ENCODE measurements at places on chromosomes 5 and 9. TPM values are rescaled to one million over a fixed set of nuclear protein-coding genes. Genes with fewer than 3 reads are reported as not detected.

DNA sequence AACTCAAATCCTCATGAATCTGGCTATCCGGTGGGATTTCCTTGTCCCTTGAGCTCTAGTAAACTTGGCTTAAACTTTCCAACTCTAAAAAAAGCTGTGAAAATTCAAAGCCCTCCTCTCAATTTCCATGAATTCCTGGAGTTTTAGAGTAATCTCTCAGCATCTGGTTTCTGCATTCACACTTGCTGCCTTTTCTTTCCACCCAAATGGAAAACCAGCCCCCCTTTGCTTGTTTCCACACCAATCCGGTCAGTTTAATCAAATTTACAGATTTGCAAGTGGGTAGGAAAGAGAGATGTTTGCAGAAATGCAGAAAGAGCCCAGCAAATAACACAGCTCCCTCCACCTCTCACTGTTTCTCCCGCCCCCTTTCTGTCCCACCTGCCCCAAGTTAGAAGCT is 91.1 kb downstream of the ENC1 start:
- DNase-seq, result no peak
- no peak overlapping the region for H3K4me3 ChIP-seq
- H3K27ac ChIP-seq, result no peak overlapping the region
- H3K4me1 ChIP-seq, result no peaks in the 10 kb centered on the region
- no peaks in the 10 kb centered on the region for H3K27me3 ChIP-seq

GRCh38 chr9:1051584-1052275 is 1.6 kb downstream of the DMRT2 start:
- H3K36me3 ChIP-seq, result no peaks in the 10 kb centered on the region
- H3K4me3 ChIP-seq, result no peak overlapping the region
- no peak for DNase-seq
- H3K4me1 ChIP-seq, result no peaks in the 10 kb centered on the region
- peaks cover 35% of the 10 kb centered on the region for H3K27me3 ChIP-seq

GRCh38 chr9:138051586-138052321 is 174.2 kb downstream of the CACNA1B start:
- no peak overlapping the region for H3K4me3 ChIP-seq
- H3K4me1 ChIP-seq, result no peaks in the 10 kb centered on the region
- H3K27me3 ChIP-seq, result peaks cover 2% of the 10 kb centered on the region
- H3K27ac ChIP-seq, result no peak overlapping the region

Gene ASS1
- 0.28 TPM for total RNA-seq

All from GM12878 (cell line).